ENCODE measurements at places on chromosomes 4 and X.

GRCh38 chr4:133150486-133151340 lies 1.6 kb downstream of the PCDH10 start:
- DNase-seq = no peak

DNA sequence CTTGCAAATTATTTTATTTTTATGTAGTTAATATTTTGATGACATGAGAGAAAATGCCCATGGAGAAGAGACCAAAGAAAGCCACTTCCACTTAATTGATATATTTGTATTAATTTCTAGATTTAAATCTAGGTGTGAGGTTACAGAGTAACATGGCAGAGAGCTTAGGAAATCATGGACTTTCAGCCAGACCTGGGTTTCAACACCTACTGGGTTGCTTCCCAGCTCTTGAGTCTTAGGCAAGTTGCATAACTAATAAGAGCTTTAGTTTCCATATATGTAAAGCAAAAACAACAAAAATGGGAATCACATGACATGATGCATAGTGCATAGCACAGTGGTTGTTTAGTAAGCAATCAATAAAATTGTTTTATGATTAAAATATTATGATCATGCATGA lies 413.3 kb downstream of the CCSER1 start:
- DNase-seq = no peak

- no peak for DNase-seq
Observed at GRCh38 chr4:176034499-176034898, 31.1 kb upstream of the WDR17 start.

- DNase-seq = no peak
Observed at GRCh38 chr4:8326206-8326605, 56.7 kb downstream of the HTRA3 start.

- no peak for DNase-seq
Observed at GRCh38 chr4:54571293-54572151, 86.2 kb upstream of the KIT start.
